Sciatic nerve (tissue), 2 donors: ENCODE measurements at places on chromosomes 6 and 20. TPM values are rescaled to one million over a fixed set of nuclear protein-coding genes. Genes with fewer than 3 reads are reported as not detected.

GRCh38 chr6:137998461-137999019 lies 108.7 kb downstream of the PERP start:
- DNase-seq, result no peak

SLC44A4 gene
- total RNA-seq, result 2.1 TPM

DEFB132 gene
- not detected for total RNA-seq

MICA gene
- 26.5 TPM for total RNA-seq

DNA sequence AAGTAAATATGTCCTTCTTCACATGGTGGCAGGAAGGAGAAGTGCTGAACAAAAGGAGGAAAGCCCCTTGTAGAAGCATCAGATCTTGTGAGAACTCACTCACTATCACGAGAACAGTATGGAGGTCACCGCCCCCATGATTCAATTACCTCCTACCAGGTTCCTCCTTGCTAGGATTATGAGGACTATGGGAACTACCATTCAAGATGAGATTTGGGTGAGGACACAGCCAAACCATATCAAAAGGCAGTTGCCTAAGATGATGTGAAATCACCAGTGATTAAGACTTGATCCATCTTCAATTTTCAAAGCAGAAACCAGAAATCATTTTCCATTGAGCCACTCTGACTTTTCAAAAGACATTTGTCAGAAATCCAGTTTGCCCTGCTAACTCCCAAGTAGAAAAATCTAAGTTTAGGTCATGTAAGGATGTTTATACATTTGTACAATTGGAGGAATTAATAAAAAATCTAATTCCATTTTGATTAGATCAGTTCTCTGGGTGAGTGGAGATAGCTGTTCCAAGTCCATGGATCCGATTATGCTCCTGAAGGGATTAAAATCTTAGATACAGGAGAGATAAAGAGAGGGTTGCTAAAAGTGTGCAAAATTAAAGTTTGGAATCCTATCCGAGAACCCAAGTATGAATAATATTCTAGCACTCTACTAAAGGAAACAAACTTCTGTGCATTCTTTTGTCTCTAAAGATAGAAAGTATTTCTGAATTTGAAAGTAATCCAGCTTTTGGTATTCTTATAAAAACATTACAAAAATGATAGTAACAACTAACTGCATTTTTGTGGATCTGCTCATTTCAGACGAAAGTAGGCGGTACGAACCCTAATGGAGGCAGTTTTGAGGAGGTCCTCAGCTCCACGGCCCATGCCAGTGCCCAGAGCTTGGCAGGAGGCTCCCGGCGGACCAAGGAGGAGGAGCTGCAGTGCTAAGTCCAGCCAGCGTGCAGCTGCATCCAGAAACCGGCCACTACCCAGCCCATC lies 39.5 kb downstream of the HDDC2 start:
- no peak for DNase-seq

- DNase-seq, result no peak
Observed at GRCh38 chr6:30880698-30881252, 3.5 kb upstream of the DDR1 start.

DNA sequence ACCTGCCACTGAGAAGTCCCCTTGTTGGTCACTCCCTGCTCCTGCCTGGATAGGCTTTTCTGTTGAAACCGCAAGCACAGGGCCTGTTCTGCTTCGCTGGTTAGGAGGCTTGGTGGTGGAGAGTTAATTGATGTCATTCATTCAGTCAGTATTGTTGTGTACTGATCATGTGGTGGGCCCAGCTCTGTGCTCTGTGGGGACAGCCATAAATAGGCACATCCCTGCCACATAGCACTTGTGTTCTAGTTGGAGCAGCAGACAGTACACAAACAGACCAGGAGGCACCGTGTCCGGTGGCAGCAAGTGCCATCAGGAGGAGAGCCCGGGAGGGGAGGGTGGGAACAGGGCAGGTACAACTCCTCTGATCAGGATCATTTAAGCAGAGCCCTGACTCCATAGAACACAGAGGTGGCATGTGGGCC lies 155.2 kb upstream of the INSM1 start:
- no peak for DNase-seq

SLC17A1 gene
- total RNA-seq, result not detected

GRCh38 chr6:156988276-156989158 lies 211.3 kb downstream of the ARID1B start:
- no peak for DNase-seq

DNA sequence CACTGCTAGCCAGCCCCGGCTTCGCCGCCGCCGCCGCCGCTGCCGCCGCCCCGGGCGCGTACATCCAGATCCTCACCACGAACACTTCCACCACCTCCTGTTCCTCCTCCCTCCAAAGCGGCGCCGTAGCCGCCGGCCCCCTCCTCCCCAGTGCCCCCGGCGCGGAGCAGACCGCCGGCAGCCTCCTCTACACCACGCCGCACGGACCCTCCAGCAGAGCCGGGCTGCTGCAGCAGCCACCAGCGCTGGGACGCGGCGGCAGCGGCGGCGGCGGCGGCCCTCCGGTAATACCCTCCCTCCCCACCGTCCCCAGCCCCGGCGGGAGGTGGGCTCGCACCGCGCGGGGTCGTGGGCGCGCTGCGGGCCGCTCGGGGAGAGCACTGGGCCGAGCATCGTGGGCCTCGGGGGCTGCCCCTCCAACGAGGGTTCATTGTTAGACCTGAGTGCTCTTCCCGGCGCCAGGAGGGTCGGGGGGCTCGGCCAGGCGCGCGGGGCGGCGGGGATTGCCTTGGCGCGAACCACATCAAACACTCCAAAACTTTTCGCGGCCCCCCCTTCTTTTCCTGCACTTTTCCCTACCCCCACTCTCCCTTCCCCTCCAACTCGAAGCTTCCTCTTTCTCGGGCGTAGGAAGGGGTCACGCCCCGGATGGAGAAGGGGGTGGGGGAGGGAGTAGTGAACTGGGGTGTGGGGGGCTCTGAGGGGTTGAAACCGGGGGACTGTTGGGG lies 827 bp downstream of the E2F3 start:
- peak; percentile 65 for DNase-seq

HLA-DMB gene
- total RNA-seq, result 46.9 TPM

SLC22A7 gene
- total RNA-seq, result not detected

DNA sequence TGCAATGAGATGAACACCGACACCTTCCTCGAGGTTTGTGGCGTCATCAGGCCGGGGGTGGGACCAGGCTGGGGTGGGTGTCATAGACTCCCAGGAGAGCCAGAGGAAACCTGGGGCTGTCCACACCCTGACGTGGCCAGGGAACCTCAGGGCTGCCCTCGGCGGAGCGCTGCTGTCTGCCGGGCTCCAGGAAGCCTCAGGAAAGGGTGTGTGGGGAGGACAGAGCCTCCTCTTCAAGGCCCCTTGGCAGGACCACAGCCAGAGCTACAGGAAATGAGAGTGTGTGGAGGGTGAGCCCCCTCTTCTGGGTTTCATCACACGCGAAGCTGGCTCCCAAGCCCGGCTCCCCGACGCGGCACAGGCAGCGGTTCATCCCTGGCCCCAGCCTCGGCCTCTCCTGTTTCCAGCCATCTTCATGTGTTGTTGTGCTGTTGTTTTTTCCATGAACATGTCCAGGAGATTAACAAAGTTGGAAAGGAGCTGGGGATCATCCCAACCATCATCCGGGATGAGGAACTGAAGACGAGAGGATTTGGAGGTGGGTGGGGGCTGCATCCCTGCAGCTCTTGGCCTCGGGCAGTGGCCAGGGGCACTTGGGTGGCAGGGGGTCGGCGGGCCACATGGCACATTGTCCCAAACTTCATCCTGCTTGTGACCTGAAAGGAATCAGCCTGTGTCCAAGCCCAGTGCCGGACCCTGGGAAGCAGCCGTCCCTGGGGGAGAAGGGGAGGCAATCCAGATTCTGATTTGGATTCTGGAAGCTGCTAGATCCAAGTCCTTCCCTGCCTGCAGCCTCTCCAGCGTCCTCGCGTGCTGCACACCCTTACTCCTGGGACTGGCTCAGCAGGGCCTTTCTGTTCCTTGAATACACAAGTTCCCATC lies 6.4 kb downstream of the NPEPL1 start:
- peak; percentile 64 for DNase-seq

PARD6B gene
- 5.7 TPM for total RNA-seq

PPP1R3G gene
- total RNA-seq, result 1.7 TPM

GRCh38 chr6:69984506-69984905 lies 118.2 kb downstream of the COL19A1 start:
- no peak for DNase-seq

GRCh38 chr6:125173341-125174095 lies 19.9 kb downstream of the TPD52L1 start:
- DNase-seq, result no peak

DNA sequence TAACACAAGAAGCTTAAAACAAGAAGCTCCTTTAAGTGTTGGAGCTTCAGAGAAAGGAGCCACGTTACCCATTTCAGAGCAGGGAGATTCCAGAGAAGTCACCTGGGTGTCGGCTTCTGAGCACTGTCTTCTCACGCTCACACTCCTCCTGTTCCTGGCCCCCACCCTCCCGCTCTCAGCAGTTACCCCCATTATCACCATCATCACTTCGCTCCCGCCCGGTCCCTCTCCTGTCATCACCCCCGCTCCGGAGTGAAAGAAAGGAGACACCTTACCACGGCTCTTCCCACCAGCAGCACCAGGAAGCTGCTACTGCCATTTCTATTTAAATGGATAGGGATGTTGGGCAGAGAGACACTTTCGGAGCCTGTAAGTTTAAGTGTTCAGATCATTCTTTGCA lies 123.9 kb downstream of the GMPR start:
- no peak for DNase-seq
